Cortex of kidney (tissue), 1 donor: ENCODE measurements at places on chromosomes 1 and 21.

GRCh38 chr1:178621822-178622221 is 103.2 kb upstream of the RALGPS2 start:
- DNase-seq, result no peak

- DNase-seq, result no peak
Observed at GRCh38 chr1:38030596-38031512, 15.7 kb downstream of the POU3F1 start.

DNA sequence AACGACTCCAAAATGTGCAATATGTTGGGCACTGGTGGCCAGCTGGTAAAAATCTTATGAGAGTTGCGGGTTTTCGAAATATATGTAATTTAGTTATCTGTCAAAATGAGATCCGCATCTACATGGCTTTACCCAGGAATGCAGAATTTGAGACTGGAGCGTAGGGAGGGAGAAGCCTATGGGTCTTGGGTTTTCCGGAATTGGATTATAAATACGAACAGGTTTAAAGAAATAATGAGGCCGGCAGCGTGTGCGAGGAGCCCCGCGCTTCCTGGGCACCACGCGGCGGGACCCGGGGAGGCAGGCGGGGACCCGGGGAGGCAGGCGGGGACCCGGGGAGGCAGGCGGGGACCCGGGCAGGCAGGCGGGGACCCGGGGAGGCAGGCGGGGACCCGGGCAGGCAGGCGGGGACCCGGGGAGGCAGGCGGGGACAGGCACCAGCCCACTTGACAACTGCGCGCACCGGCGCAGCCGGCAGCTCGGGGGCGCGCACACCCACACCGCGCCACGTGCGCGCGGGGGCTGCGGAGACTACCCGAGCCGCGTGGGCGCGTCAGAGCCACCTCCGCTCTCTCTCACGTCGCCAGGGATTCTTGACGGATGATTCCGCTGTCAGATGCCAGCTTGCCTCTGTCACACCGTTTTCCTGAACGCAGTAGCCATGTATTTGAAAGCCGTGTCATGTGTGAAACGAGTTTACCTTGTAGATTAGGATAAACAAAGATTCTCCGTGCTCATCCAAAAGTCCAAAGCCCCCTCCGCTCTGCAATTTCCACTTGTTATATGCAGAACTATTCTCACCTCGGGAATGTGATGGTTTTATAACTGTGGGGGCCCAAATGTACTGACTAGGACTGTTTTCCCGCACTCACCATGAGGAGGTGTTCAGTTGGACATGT is 54.3 kb upstream of the HNRNPU start:
- DNase-seq, result no peak

DNA sequence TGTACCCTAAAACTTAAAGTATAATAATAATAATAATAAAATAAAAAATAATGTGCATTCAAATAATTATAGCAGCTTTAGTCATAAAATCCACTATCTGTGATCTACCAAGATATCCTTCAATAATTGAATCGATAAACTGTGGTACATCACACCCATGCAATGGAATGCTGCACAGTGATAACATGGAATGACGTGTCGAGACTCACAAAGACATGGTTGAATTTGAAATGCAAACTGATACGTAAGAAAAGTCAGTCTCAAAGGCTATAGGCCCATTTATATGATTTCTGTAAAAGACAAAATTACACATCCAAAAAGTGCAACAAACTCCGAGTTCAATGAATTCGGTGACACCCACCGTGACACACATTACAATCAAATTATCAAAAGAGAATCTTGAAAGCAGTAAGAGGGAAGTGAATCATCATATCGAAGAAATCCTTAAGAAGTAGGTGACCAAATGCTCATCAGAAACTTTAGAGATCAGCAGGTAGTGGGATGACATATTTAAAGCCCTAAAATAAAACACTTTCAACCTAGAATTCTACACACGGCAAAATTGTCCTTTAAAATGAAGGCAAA is 5.2 kb upstream of the SPRR2E start:
- no peak for DNase-seq

DNA sequence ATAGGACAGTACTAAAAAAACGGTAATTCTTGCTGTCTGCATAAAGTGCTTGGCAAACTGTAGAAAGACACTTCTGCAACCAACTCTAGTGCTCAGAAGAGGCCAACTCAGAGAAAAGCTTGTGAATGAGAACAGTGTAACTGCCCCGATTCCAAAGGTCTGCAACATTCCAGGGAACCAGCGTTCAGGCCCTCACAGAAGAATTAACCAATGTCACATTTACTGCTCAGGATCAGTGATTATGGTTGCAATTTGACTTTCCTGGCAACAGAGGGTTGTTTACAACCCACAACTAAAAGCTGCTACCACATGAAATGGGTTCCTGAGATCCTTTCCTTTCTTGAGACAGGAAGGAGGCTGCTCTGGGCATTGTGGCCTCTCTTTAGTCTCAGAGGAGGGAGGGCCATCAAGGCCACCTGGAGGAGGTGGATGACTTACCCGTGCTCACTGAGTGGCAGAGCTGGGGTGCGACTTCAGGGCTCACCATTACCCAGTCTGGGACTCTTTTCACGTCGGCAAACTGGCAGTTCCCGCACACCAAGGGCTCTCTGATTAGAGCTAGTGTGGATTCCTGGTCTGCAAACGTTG is 15.3 kb downstream of the SRSF4 start:
- DNase-seq, result no peak

DNA sequence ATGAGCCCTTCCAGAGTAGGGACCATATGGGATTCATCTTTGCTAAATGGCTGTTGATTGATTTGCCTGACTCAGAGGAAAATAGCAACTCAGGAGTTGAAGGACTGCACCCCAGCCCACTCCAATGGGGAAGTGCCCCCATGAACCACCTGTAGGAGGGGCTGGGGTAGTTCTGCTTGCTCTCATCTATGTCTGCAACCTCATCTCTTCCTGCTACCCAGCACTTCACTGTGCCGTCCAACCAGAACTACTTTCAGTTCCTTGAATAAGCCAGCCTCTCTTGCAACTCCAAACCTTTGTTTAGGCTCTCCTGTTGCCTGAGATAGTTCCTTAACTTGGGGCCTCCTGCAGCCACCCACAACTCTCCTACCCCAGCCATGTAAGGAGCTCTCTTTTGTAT is 26.6 kb downstream of the BEND5 start:
- DNase-seq, result no peak

DNA sequence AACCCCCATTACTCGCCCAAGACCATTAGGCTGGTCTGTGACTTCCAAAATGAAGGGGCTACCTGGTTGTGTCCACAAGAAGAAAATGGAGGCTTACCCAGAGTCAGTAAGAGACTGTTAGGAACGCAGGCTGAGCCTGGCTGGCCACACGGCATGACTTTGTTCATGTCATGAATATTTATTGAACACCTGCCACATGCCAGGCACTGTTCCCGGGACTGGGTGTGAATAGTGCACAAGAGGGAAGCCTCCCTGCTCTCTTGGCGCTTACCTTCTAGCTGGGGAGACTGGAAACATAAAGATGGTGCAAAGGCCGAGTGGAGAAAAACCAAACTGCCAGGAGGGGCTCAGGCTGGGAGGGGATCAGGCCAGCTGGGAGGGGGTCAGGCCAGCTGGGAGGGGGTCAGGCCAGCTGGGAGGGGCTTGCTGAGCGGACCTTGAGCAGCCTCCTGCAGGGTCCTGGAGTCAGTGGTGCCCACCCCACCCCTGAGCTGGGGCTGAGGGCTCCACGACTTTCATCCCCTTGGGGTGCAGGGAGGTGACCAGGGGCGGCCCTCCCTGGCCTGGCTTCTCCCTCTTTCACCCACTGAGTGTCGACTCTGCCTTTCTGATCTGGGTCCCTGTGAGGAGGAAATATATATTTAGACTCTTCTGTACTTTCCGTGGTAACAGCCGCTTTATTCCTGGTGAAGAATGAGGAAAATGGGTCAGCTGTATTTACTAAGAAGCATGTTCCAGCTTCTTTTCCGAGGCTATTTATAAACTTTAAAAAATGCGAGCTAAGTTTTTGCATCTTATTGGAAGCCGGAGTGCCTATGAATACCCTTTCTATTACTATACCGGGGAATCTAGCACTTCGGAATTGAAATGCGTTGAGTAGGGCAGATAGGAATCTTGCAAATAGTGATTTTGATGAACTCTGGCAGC is 139.0 kb downstream of the CAMTA1 start:
- no peak for DNase-seq

DNA sequence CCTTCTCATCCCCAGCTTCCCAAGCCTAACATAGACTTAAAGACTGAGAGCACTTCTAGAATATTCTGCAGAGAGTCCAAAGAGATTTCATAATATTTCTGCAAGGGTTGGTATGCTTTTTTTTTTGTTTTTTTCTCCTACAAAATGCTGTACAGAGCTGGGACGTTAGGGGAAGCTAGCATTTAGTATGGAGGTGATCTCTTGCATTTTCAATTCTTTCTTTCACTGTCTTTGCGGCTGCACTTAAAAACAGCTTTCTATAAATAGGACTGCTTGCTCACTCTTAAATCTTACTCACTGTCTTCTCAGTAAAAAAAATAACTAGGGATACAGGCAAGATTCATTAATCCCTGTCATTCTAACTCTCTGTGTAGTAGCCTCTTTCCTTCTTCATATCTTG is 7.4 kb downstream of the DSCAM start:
- no peak for DNase-seq

GRCh38 chr1:51203121-51203873 is 32.8 kb upstream of the RNF11 start:
- no peak for DNase-seq

DNA sequence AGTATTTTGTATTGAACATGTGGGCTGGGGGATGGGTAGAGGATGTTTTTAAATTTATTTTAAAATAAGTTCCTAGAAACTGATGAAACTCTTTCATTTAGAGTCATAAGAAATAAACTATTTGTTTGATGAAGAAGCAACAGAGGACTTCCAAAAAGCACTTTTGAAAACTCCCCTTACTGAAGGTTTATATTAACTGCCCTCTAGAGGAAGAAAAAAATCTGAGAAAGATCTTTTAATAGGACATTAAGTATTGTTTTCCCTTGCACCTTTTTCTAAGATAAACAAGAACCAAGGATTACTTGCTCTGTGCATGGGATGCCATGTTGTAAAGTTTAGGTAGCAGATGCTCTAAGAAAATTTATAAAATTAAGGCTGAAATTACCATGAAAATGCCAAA is 14.1 kb downstream of the DISP1 start:
- no peak for DNase-seq

- no peak for DNase-seq
Observed at GRCh38 chr1:229440851-229441537, 7.1 kb upstream of the ACTA1 start.

GRCh38 chr1:206608108-206608698 is 4.1 kb downstream of the EIF2D start:
- no peak for DNase-seq

DNA sequence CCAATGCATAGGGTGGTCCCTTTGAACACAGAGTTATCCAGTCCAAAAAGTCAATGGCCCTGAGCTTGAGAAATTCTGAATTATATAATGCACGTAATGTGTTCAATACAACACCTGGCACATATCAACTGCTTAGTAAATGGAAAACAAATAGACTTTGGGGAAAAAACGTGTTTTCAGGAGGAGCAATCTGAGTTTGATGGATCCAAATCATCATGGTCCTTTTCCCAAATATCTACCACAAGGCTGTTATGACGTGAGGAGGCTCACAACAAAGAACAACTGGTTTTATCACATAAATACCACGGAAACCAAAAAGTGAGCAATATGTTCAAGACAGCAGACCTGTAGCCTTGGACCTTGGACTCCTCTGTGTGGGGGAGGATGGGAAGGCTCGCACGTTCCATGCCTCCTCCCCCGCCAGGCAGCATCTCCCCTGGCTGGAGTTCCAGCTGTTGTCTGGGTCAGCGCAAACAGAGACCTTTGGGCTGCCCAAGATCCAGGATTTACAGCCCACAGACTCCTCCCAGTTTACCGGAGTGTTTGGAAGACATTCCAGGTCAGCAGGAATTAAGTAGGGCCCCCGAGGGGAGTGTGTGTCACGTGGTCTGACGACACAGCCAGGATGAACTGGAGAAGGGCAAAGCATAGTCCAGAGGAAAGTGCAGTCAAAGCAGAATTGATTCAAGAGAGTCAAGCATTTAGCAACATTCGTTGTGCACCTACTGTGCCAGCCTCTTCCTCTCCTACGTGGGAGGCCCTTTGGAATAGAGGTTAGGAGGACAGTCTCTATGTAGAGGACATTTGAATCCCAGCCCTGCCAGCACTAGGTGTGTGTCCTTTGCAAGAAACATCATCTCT is 32.2 kb upstream of the MED18 start:
- DNase-seq, result no peak

- DNase-seq, result no peak
Observed at GRCh38 chr1:197675583-197676208, 99.6 kb downstream of the DENND1B start.

GRCh38 chr1:51316846-51317120 is 13.6 kb downstream of the TTC39A start:
- no peak for DNase-seq

- DNase-seq, result no peak
Observed at GRCh38 chr21:31720330-31720729, 11.6 kb downstream of the SCAF4 start.

GRCh38 chr1:242146652-242147051 is 147.8 kb upstream of the MAP1LC3C start:
- no peak for DNase-seq

GRCh38 chr1:100538913-100539835 is 1.2 kb downstream of the GPR88 start:
- DNase-seq, result no peak

GRCh38 chr1:109903376-109903930 is 7.2 kb upstream of the CSF1 start:
- DNase-seq, result no peak

- DNase-seq, result no peak
Observed at GRCh38 chr1:90715309-90715708, 1.8 kb downstream of the BARHL2 start.

DNA sequence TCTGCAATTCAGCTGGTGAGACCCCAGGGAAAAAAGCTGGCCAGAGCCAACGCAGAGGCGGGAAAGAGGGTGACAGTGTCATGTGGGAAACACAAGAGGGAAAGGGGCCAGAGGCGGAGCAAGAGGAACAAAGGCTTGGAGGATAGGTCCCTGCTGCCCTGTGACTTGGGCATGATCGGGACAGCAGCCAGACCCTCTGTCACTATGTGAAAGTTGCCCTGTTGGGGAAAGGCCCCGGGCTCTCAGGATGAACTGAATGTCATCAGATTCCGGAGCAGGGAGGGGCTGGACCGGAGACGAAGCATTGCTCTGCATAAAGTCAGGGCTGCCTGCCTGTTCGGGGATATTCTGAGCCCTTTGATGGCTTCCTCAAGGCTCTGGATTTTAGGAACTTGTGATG is 5.7 kb upstream of the ELF3 start:
- no peak for DNase-seq

- no peak for DNase-seq
Observed at GRCh38 chr1:22747021-22747734, 36.5 kb downstream of the EPHB2 start.

DNA sequence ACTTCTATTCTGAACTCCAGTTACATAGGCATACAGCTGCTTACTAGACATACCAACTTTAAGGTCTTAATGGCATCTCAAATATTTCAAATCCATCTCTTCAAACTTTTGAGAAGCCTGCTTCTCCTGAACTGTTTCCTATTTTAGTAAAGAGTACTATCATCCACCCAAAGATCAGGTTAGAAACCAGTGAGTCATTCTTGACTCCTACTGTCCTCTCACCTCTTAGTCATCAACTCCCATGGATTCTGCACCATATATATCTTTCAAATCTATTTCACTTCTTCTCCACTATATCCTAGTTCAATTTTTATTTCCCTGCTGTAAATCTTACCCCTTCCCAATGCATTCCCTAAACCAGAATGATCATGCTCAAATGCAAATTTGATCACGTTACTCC is 18.1 kb upstream of the BEND5 start:
- no peak for DNase-seq
